Anterior cingulate cortex (tissue), 58 donors: ENCODE measurements at places on chromosomes 7 and 10.

GRCh38 chr10:77195101-77195500 lies 442.5 kb downstream of the KCNMA1 start:
- no peak for DNase-seq

DNA sequence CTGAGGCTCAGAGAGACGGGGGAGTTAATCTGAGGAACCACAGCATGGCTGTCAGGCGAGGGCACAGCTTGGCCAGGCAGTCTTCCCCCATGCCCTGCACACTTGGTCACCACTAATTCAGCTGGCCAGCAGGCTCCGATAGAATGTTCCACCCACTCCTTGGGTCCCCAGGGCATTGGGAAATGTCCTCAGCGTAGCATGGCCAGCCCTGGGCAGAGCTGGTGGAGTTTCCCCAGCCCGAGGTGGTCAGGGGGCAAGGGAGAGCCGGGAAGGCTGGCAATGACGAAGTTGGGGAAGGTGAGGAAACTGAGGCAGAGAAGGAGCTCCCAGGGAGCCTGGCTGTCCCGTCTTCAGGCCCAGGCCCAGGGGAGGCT lies 12.1 kb upstream of the GRIFIN start:
- no peak for DNase-seq

DNA sequence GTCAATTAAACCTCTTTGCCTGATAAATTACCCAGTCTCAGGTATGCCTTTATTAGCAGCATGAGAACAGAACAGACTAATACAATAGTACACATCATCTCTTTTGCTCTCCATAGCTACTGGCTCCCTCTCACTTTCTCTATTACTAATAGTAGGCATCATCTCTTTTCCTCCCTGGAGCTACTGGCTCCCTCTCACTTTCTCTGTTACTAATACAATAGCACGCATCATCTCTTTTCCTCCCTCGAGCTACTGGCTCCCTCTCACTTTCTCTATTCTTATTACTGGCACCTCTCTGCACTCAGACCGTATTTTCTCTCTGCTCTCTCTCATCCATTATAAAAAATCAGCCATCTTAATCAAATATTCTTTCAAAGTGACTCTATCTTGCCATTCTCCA lies 37.1 kb downstream of the SLC25A13 start:
- no peak for DNase-seq

DNA sequence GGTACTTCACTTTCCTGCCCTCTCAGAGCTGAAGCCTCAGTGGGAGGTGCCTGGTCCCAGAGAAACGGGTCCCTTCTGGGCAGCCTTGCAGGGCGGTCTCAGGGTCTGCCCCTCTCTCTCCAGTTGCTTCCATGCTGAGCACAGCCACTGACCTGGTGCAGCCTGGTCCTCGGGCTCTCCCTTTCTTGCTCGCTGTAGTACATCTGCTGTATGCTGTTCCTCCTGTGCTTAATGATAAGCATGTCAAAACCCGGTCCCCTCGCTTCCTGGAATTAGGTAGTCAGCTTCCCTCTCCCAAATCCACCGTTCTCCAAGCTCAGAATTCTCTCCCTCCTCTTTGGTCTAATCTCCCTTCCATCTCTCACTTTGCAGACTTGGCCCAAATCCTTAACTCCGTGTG lies 11.0 kb upstream of the HPS1 start:
- DNase-seq = no peak

GRCh38 chr7:128191136-128191844 lies 49.8 kb upstream of the LEP start:
- no peak for DNase-seq

GRCh38 chr10:28951484-28951883 lies 274.2 kb downstream of the BAMBI start:
- DNase-seq = no peak
